Suppressor macrophage treated with lipopolysaccharide for 1 hour (primary cell): ENCODE measurements at places on chromosomes 7 and 10.

DNA sequence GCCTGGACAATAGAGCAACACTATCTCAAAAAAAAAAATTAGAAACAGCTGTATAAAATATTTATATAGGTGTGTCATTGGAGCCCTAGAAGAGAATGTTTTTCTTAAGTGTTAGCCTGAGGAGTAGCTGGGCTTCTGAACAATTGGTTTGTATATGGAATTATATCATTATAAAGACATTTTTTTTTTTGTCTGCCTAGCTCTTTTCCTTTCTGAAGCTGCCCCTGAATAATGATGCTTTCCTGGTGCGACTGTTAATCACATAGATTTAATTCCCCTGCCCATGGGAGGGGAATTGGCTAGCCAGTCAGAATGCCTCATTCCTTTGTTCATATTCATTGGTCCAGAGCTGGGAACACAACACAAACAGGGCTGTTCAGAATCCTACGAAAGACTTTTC lies 13.9 kb upstream of the ABCC2 start:
- no peak for DNase-seq

- peak; percentile 46 for DNase-seq
Observed at GRCh38 chr7:76428868-76429805, 4.4 kb downstream of the ZP3 start.

DNA sequence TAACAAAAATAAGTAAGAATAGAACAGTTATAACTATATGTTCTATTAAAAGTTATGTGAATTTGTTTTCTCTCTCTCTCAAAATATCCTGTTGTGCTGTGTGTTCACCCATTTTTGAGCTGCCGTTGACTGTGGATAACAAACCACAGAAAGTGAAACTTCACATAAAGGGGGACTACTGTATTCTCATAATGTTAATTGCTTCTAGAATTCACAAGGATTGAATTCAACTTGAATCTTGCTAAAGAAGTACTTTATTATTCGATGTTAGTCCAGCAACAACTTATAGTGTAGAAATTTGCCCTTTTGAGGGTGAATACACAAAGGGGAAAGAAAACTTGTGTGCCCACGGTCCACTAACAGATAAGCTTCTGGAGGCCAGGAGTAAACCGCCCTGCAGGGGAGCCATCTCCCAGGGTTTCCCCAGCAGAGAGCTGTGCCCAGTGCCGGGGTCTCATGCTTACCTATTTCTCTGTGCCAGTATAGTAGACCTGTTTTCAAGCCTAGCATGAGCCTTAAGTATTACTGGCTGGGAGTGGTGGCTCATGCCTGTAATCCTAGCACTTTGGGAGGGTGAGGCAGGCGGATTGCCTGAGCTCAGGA lies 87.1 kb downstream of the KAT6B start:
- no peak for DNase-seq

- DNase-seq: no peak
Observed at GRCh38 chr7:26444555-26444954, 152.9 kb downstream of the SNX10 start.

GRCh38 chr7:1729773-1730172 lies 59.7 kb downstream of the ELFN1 start:
- no peak for DNase-seq

GRCh38 chr7:118764221-118764620 lies 539.7 kb downstream of the ANKRD7 start:
- no peak for DNase-seq

DNA sequence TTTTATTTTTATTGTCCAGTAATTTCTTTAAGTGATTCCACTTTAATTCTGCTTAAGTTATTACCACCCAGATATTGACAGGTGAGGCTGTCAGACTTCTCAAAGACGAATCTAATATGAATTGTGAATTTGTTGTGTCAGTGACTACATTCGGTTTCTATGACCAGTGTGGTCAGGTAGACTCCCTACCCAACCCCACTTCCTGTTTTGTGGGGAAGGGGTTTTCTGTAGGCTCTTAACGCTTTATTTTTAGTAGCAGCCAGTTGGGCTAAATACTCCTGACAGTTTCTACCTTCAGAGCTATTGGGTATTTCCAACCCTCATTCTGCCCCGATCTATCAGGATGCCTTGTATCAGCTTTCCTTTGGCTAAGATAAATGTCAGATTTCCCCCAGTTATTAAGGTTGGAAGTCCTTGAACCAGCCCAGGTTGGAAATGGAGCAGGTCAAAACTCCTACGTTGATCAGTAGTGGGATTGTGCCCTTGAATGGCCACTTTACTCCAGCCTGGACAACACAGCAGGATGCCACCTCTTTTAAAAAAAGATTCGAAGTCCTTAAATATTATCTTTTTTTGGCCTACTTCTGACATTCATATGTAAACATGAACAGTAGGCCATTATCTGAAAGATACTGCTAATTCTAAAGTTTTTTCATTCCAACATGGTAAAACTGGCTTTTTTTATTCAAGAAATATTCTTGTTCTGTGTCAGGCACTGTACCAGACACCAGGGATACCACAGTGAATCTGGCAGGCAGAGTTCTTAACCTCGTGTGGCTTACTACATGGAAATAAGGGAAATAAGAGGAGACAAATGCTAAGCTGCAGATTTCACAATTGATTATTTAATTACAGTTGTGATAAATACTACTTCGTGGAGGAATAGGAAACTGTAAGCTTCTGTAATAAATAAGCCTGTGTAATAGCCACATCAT lies 133.3 kb upstream of the SAMD8 start:
- no peak for DNase-seq

- peak; percentile 80 for DNase-seq
Observed at GRCh38 chr7:151805191-151805590, 71.7 kb downstream of the PRKAG2 start.

- DNase-seq: no peak
Observed at GRCh38 chr7:123230603-123231002, 30.8 kb upstream of the SLC13A1 start.

DNA sequence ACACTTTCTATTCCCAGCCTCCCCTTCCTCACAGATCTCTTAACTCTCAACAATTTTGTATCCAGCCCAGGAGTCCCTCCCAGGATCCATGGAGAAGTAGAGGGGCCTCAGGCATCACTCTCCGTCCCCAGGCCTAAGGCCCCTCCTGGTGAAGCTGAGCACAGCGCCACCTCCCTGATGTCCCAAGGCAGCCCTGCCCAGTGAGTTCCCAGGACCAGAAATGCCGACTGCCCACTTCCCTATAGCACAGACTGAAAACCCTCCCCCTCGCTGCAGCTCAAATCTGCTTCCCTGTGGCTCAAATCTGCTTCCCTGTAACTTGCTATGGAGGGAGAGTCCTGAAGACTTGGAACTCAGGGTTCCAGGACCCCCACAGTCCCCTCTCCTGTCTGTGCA lies 35.6 kb downstream of the YKT6 start:
- DNase-seq: peak; percentile 63
